Fibroblast of lung (primary cell): ENCODE measurements at places on chromosomes 3 and 15. TPM values are rescaled to one million over a fixed set of nuclear protein-coding genes. Genes with fewer than 3 reads are reported as not detected.

GRCh38 chr3:171755015-171755589 is 55.2 kb downstream of the PLD1 start:
- no peak for DNase-seq

- peak; percentile 85 for DNase-seq
Measured at GRCh38 chr15:59296181-59296617, 76.5 kb downstream of the MYO1E start.

GRCh38 chr3:46395766-46396530 is 10.9 kb downstream of the CCR5AS start:
- no peak for DNase-seq

DNA sequence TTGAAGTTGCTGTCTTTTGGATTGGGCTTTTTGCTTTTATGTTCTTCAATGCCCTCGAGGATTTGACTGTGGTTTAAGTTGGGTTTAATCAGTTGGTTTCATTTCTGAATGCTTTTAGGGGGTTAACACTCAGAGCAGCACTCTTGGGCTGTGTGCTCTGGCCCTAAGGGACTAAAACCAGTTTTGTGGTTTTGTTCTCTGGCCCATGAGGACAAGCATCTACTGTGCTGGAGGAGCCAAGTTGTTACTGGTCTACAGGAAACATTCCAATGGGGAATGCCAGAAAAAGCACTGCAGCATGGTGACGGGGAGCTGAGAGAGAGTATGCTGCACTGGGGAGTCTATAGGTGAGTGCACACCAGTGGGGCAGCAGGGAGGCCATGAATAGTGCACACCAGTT is 596.9 kb downstream of the ZBBX start:
- no peak for DNase-seq

DNA sequence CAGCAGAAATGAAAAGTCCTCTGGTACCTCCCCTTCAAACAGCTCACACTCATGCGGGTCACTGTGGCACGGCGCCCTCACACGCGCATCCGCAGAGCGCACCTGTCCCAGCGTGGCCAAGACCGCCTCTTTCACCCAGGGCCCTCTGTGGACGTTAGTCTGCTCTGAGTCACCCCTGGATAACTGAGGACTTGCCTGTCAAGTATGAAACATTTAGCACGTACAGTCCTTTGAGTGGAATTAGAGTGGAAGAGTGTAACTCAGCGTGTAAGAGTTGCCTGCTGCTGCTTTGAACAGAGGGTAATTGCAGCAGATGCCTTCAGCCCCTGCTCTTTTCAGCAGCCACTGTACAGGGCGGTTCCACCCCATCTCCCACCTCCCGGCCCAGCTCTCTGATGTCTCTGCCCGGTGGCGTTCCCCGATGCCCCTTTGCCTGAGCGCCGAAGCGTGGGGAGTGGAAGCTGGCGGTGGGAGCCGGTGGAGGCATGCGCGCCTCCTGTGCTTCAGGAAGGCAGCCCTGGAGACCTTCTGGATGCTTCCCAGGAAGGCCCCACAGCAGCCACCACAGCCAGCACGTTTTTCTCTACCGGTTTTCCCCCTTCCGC is 23.0 kb downstream of the CPN2 start:
- DNase-seq = peak; percentile 64

GRCh38 chr3:126259411-126260391 is 79.3 kb upstream of the ALDH1L1 start:
- no peak for DNase-seq

DNA sequence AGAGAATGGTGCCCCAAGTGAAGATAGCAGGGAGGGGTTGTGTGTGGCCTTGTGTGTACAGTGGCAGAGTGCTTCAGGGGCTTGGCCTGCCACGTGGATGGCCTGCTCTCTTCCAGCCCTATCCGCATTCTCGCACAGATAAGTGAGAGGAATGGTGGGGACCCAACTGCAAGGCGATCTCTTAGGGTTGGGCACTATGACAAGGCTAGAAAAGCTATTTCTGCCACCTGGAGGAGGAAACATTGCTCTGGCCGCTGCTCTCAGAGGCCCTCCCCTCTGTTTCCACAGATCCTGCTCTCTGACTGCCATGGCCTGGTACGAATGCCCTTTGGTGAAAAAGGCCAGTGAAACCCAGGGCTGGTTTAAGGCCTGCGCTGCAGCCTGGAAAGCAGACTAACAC is 20.6 kb downstream of the EEFSEC start:
- no peak for DNase-seq

DNA sequence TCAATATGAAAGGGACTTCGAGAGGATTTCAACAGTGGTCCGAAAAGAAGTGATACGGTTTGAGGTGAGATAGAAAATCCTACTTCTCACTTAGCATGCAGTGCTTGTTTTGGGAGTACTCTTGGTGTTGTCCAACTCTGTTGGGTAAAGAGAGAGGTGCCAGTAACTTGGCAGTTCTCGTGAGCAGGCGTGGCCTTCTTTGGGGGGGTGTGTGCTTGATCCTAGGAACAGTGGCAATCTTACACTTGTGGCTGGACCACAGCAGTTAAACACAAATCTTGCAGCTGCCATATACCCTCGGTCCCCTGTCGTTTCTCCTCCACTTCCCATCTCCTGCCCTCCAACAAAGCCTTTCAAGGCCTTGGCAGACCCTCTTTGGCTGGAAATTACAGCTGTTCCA is 15.2 kb upstream of the SNX22 start:
- DNase-seq = no peak

DNA sequence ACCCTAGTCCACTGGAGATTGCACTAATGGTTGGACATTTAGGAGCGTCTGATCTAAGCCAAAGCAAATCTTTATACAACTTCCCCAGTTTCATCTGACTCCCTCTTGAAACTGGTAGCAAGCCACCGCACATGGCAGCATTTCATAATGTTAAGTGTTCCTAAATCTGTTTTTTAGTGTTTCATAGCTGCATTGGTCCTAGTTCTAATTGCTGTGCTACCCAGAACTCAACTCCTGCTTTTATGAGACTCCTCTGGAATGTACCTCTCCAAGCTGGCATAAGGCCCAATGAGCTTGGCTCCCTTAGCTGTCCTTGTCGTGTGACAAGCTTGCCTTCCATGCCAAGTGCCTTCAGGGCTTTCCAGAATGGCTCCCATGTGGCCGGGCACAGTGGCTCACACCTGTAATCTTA is 65.3 kb upstream of the FLNB start:
- DNase-seq = no peak

GRCh38 chr15:48721061-48721810 is 75.7 kb upstream of the FBN1 start:
- peak; percentile 58 for DNase-seq

DNA sequence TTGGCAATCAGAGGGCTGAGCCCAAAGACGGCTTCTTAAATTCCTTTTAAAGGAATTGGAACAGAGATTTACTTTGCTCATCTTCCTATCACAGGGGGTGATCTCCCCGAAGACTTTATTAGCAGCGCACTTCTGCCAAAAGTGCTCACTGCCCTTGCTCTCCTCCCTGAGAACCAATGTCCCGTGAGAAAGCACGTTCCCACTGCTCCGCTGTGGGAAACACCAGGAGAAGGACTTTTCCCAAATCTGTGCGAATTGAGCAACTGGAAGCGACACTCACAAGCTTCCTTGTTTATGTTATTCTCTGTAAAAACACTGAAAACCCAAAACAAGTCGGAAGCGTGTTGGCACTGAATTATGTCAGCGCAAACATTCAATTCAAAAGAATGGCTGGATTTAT is 670.8 kb upstream of the NR2F2 start:
- DNase-seq = peak; percentile 51

- DNase-seq = no peak
Measured at GRCh38 chr15:78372880-78373279, 32.7 kb downstream of the CRABP1 start.

GRCh38 chr15:67776600-67776999 is 48.7 kb upstream of the SKOR1 start:
- no peak for DNase-seq

- no peak for DNase-seq
Measured at GRCh38 chr15:72315706-72316370, 4.1 kb downstream of the CELF6 start.

DNA sequence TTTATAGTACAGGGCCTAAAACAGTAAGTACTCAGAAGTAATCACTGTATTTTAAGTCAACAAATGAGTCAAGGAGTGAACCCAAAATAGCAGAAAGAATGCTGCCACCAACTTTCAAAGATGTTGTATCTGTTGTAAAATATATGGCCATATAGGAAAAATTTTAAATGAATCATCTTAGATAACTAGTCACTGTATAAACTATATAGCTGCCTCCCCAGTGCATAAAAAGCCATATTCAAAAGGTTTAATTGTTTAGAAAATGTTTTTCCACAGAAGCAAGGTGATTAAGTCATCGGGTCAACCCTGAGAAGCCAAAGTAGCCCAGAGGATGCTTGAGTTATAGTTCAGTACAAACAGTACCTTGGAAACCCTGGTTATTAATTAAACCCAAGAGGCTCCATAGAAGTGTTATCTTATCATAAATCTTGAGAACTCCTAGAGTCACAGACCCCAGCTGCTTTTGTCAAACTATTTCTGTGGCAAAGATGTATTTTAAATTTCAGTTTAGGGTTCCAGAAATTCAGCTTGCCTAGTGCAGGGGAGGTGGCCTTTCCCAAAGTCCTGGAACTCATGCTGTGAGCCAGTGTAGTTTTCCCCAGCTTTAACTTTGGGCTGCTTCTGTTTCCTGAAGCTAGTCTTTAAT is 39.2 kb downstream of the MBNL1 start:
- no peak for DNase-seq

- peak; percentile 76 for DNase-seq
Measured at GRCh38 chr3:164465172-164465571, 613.1 kb downstream of the SI start.

The CLPX gene
- 36.2 and 42.1 TPM in 2 replicates for total RNA-seq

The AGBL1 gene
- total RNA-seq = not detected in 2 replicates

The SLC22A14 gene
- under 0.01 and 0.17 TPM in 2 replicates for total RNA-seq

The ETV5 gene
- 15.4 and 24.9 TPM in 2 replicates for total RNA-seq

The AQP9 gene
- not detected in 2 replicates for total RNA-seq

The POPDC2 gene
- total RNA-seq = 0.17 and 0.26 TPM in 2 replicates

The WDR5B gene
- 5.4 and 6.6 TPM in 2 replicates for total RNA-seq

The PLSCR5 gene
- total RNA-seq = not detected in 2 replicates
